ENCODE measurements at places on chromosomes 1 and 21.

DNA sequence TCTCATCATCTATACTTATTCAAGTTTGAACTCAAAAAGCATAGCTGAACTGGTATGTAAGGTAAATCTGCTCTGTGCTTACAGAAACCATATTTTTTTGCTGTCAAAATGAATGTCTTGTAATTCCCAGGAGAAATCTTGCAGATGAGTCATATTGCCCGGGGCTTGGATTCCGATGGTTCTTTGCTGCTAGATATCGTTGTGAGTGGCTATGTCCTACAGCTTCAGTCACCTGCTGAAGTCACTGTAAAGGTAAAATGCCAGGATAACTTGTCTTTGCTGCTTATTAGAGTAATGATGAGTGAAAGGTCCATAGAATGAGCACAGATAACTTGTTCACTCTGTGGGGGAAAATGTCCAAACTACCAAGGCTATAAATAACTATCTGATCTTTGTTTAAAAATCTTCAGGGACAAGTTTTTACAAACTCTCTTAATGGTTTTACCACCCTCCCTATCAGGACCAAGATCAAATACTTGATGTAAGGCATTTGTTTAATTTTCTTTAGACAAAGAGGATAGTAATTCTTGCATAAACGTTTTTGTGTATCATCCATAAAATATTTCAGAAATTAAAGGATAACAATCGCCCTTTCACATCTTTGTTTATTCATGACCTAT, 222.3 kb downstream of the TPR start:
- DNase-seq, result no peak

- DNase-seq, result no peak
Measured at GRCh38 chr1:238960071-238960470, 426.3 kb upstream of the CHRM3 start.

- DNase-seq, result no peak
Measured at GRCh38 chr21:42703136-42703908, 49.9 kb downstream of the PDE9A start.

GRCh38 chr1:19925342-19926070, 2.1 kb upstream of the PLA2G2E start:
- no peak for DNase-seq

- no peak for DNase-seq
Measured at GRCh38 chr1:219928791-219929118, 398 bp upstream of the SLC30A10 start.

GRCh38 chr1:26373281-26373680, 731 bp upstream of the ZNF683 start:
- DNase-seq, result peak; percentile 20

GRCh38 chr1:58852731-58853485, 69.1 kb upstream of the JUN start:
- no peak for DNase-seq

GRCh38 chr1:181986907-181987305, 74.6 kb downstream of the ZNF648 start:
- no peak for DNase-seq

- DNase-seq, result no peak
Measured at GRCh38 chr21:39029900-39030884, 153.1 kb downstream of the PSMG1 start.

GRCh38 chr1:28577738-28578536, 14.1 kb upstream of the RAB42 start:
- no peak for DNase-seq

DNA sequence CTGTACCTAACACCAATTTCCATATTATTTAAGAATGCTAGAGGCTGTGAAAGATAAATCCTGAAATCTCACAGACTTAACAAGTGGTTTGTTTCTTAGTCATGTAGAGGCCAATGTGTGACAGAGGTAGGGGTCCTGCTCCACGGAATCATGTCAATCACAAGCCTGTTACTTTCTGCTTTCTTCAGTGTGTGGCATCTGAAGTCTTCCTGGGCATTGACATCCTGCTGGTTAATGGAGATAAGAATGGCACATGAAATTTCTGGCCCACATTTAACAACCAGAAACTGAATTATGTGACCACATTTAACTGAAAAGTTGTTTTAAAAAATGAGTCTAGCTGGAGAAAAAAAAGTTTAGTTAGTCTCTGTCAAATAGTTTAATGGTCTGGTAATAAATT, 68.3 kb upstream of the PLA2G4A start:
- no peak for DNase-seq

GRCh38 chr1:154863315-154864174, 6.5 kb downstream of the KCNN3 start:
- DNase-seq, result peak; percentile 60

GRCh38 chr1:210339500-210339899, 10.8 kb downstream of the HHAT start:
- DNase-seq, result no peak

DNA sequence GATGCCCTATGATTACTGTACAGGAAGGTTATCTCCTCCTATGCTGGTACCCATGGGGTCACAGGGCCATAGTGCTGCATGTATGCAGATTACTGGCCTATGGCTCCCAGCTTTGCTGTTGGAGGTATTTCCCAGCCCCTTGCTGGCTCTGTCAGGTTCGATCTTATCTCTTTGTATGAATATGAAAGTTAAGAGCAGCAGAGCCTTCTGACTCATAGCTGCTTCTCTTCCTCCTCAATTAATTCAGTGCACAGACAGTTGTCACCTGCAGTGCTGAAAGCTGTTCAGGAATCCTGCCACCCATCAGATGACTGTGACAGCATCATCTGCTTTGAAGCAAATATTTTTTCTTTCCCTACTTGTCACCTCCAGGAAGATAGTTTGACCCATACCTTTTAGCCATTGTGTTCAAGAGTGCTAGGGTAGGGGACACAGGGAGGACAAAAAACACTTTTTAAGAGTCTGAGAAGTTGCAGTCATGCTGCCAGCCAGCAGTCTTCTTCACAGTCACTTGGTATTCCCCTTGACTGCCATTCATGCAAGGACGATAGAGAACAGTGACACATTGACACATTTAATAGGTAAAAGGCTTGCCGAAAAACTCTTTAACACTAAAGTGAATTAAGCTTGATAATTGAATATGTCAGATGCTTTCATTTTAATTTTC, 73.1 kb downstream of the KIF1B start:
- DNase-seq, result peak; percentile 9

DNA sequence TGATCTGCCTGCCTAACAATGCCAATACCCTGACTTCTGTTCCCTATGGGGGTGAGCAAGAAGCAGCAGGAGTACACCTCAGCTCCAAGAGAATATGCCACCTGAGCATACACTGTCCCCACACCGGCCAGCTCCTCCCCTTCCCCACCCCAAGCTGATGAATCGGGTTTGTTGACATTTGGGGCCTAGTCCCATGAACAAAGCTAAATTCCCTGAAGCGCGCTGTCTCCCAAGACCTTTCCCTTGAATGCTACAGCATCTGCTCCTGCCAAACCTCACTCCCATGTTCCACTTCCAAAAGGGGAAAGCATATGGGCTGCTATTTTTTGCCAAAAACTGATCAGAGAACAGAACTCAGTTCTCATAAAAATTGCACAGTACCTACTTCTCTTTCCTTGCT, 220.4 kb upstream of the CAMK1G start:
- DNase-seq, result no peak

DNA sequence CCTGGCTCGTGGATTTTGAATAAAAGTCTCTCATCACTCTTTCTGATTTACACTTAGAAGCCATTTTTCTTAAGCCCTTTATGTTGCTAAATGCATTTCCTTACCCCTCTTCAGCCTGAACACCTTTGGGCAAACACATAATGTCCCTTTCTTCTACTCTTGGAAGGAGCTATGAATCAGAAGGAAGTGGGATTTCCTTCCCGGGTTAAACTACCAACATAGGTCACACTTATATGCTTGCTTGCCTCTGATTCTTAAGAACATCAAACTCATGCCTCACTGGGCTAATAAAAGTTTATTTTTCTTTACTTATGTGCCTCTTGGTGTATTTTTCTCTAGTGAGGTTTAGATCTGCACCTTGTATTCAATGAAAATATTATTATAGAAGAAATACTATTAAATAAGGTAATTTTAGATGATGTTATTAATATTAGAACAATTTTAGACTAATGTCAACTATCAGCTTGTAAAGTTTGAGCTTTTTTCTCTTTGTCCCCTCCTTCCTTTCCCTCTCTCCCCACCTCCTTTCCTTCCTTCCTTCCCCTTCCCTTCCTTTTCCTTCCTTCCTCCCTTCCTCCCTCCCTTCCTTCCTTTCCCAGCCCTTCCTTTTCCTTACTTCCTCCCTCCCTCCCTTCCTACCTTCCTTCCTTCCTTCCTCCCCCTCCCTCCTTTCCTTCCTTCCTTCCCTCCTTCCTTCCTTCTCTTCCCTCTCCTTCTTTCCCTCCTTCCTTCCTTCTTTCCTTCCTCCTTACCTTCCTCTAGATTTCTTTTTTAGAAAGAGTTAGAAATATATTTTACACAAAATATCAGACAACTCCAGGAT, 66.5 kb upstream of the KCNJ6 start:
- DNase-seq, result no peak

- DNase-seq, result no peak
Measured at GRCh38 chr1:212396638-212397037, 18.0 kb downstream of the PACC1 start.

GRCh38 chr1:39258146-39258924, 53.8 kb downstream of the MACF1 start:
- DNase-seq, result peak; percentile 65

- peak; percentile 27 for DNase-seq
Measured at GRCh38 chr1:186482661-186483255, 21.8 kb upstream of the PDC start.

DNA sequence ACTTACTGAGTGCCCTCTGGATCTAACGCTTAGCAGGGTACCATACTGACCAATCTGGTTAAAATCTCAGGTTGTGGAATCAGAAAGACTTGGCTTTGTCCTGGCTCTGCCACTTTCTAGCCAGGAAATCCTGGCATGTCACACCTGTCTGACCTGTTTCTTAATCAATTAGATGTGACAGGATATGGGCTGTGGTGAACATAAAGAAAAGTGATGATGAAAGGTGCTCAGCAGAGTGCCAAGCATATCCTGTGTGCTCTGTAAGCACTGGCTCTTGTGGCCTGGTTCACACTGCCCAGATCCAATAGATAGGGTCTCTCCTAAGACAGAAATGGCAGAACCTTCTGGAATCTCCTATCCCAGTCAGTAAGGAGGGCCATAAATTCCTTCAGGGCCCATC, 53.9 kb downstream of the PHC2 start:
- no peak for DNase-seq

DNA sequence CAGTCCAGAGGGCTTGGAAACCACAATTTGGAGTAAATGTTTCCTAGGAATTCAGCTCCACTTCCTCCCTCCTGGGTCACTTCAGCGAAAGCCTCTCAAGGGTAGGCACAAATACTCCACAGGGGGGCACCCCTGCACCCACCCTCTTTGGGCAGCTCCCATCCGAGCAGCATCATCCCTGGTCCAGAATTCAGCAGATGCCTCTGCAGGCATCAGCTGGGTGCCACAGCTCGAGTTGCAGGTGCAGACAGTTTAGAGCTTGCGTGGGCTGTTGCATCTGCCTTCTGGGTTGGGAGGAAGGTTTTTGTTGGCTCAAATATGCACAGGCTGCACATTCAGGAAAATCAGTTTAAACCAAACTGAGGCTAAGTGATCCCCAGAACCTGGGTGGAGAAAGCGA, 25.0 kb downstream of the KANK4 start:
- no peak for DNase-seq

DNA sequence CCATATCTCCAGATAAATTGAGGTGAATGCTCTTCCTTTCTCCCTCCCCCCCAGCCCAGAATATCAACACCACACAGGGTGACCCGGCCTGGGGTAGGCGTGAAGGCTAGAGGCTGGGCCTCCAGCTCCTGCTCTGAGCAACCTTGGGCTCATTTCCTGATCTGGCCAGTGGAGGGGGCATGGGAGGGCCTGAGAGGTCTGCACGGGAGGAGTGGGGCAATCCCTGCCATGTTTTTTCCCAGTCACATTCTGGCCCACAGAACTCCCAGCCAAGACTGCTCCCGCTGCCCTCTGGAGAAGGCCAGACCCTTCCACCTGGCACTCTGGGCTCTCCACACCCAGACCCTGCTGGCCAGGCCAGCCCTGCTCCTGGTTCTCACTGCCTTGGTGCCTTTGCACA, 3.9 kb downstream of the CLDN19 start:
- DNase-seq, result no peak

GRCh38 chr1:151501474-151501873, 9.7 kb upstream of the CGN start:
- no peak for DNase-seq

GRCh38 chr1:5232537-5232936, 578.1 kb downstream of the AJAP1 start:
- no peak for DNase-seq

- DNase-seq, result no peak
Measured at GRCh38 chr1:43420874-43421273, 31.2 kb downstream of the SZT2 start.

DNA sequence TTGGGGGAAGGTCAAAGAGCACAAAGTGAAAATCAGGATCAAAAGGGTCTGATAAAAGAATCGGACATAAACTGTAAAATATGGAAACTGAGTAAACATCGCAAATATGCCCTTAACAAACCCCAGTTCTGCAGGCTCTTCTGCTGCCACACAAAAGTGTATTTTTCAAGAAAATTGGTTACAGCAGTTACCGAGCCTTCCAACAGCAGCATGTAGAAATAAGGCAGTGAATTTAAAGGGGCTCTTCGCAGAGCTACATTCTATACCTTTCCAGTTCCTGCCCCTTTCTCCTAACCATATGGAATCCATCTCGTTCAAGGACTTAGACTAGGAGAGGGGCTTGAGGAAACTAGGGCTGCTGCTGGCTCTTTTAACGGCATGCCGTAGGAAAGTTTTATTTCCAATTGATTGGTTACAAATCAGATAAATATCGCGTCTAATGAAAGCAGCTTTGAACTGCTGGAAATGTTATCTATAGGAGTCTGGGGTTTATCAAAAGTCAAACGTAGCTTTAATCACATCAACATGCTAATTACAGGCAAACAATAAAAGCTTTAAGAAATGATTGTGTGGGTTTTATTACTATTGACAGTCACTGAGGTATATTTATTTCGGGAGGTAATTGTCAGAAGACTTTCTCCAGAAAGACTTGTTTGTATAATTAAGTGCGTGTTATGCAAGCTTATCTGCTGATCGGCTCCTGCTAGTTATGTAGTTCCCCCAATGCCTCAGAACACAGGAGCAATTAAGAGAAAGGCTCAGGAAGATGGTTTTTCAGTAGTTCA, 59.1 kb downstream of the GORAB start:
- no peak for DNase-seq

- no peak for DNase-seq
Measured at GRCh38 chr1:172185211-172185610, 235.3 kb upstream of the C1orf105 start.

Measured in activated naive CD4-positive, alpha-beta T cell treated with Interleukin-2 at 50 U/mL for 16 hours (primary cell).